ENCODE measurements at places on chromosomes 5 and 9. TPM values are rescaled to one million over a fixed set of nuclear protein-coding genes. Genes with fewer than 3 reads are reported as not detected.

GRCh38 chr5:169922474-169922873 lies 57.8 kb downstream of the INSYN2B start:
- no peak overlapping the region for H3K4me3 ChIP-seq
- H3K4me1 ChIP-seq: no peaks in the 10 kb centered on the region
- no peak for DNase-seq
- H3K27me3 ChIP-seq: no peaks in the 10 kb centered on the region
- H3K27ac ChIP-seq: no peak overlapping the region
- H3K36me3 ChIP-seq: no peaks in the 10 kb centered on the region

The PCDHB4 gene
- polyA plus RNA-seq: 1.3 TPM

DNA sequence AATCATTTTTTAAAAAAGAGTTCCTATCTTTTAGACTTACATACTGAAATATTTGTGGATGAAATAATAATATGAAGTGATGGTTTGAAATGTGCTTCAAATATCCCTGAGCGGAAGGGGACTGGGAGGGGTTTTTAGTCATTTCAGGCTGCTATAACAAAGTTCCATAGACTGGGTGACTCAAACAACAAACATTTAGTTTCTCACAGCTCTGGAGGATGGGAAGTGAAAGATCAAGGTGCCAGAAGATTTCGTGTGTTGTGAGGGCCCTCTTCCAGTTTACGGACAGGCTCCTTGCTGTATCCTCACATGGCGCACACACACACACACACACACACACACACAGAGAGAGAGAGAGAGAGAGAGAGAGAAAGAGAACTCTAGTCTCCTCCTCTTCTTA lies 27.1 kb upstream of the TEX10 start:
- H3K36me3 ChIP-seq: no peaks in the 10 kb centered on the region
- H3K4me1 ChIP-seq: no peaks in the 10 kb centered on the region
- H3K27me3 ChIP-seq: no peaks in the 10 kb centered on the region
- no peak overlapping the region for H3K27ac ChIP-seq
- H3K4me3 ChIP-seq: no peak overlapping the region
- DNase-seq: no peak

GRCh38 chr9:111945216-111945615 lies 48.6 kb downstream of the UGCG start:
- H3K27ac ChIP-seq: no peak overlapping the region
- H3K4me1 ChIP-seq: no peaks in the 10 kb centered on the region
- H3K36me3 ChIP-seq: no peaks in the 10 kb centered on the region

The SHC3 gene
- 1.2 TPM for polyA plus RNA-seq

Data from H1 (cell line).